Erythroblast (primary cell): ENCODE measurements at places on chromosomes 1 and 21.

GRCh38 chr1:54806931-54807611, 5.9 kb upstream of the TTC22 start:
- no peak for DNase-seq

- peak; percentile 65 for DNase-seq
Measured at GRCh38 chr1:192476802-192477298, 98.7 kb upstream of the RGS1 start.

DNA sequence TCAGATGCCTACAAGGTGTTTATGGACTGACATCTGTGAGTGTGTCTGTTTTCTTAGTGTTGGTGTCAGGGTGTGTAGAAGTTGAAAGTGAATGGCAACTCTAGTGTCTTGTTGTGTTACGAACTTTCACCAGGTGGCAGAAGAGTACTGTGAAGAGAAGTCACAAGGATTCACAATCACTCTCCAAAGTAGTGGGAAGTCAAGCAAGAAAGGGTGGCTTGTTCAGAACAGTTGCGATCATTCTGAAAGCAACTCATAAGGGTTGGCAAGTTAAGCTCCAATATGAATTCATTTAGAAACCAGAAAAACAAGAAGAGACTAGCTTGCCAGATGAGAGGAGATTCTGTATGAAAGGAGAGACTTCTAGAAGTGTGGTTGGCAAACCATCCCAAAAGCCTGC, 86.1 kb downstream of the FASLG start:
- DNase-seq = peak; percentile 84

- DNase-seq = no peak
Measured at GRCh38 chr1:228752675-228753265, 17.5 kb downstream of the RHOU start.

DNA sequence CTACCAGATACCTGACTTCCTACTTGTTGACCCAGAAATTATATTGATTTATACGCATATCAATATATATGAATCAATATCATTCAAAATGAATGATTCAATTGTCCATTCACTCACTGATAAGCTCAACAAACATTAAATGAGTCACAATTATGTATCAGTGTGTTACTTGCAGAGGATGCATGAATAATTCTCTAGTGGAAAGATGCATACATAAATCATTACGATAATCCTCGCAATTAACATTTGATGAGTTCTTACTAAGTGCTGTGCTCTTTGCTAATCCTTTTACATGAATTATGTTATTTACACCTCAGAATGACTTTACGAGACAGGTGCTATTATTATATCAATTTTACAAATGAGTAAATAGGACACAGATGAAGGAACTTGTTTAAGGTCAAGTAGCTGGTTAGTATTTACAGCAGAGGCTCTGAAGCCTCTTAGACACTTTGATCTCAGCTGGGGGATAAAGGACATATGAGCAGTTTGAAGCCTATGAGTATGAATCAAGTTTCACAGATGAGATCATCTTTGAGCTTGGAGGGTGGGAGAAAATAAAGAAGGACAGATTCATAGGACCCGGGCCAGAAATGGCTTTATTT, 112.8 kb upstream of the ADAMTS5 start:
- no peak for DNase-seq

DNA sequence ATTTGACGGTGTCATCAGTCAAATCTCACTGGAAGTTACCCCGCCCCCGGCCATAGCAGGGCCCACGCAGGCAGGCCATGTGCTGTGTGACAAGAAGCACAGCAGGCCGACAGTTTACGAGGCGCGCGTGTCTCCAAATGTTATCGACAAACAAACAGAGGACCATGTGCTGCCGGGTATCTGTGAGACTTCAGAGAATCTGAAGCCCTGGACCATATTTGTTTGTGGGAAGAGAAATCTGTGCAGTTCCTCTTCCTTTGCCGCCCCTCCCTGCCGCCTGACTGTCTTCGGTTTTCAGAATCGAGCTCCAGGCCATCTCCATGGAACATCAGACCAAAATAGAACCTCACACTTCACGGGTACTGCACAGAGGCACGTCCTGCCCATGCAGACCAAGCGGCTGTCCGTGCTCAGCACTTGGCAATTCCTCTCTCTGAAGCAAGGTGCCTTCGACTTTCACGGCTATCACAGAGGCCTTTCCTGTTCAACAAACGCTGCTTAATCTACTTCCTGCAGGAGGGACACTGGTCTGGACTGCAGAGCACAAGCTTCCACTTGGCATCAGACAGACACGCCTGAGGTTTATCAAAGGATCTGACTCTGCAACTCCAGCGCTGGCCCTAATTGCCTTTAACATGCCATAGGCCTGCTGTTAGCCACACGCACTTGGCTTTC, 135.7 kb upstream of the KRTAP19-8 start:
- no peak for DNase-seq

DNA sequence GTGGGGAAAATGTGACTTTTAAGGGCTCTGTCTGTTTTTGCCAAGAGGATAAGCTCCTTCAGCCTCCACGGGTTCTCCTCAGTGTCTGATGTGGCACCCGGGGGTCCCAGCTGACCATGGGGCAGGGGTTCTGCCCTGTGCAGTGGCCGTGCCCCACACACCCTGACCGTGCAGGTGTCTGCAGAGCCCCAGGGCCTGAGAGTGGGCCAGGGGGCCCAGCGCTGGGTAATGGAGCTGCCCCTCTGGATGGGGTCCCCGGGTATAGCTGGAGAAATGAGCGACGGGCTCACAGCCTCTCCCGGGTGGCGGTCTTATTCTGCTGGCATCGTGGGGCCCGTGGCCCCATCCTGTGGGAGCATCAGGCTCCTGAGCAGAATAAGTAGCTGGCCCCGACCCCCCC, 2.9 kb upstream of the PFKL start:
- no peak for DNase-seq

GRCh38 chr1:211492511-211493132, 660 bp upstream of the RD3 start:
- no peak for DNase-seq

- DNase-seq = no peak
Measured at GRCh38 chr1:33247545-33247944, 8.7 kb upstream of the ZNF362 start.

DNA sequence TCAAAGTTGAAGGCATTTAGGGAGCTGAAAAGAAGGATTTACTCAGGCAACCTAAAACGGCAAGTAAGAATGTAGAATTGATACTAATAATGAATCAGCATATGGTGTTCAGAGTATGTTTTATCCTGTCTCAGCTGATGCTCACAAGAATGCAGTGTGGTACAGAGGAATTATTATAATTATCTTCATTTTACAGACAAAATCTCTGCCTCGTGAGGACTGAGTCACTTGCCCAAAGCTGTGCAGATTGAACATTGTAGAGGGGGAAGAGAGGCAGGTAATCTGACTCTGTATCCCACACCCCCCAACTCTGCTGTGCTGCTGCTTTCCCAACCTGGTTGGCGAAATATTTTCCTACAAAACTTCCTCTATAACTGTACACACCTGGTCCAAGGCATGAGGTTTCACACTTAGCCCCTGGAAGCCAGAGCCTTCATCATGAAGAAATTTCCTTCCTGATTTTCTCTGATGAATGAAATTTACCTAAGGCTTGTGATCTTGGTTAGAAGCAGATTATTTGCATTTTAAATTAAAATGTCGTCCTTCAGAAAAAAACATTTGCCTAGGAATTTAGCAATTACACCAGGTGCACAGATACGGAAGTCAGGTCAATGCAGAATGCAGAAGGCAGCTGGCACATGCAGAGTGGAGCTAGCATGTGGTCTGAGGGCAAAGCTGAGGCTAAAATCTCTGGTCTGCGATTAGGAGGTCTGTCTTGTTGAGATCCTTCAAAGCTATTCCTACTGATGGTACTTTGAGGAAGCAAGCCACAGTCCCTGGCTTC, 52.8 kb downstream of the DPT start:
- no peak for DNase-seq

DNA sequence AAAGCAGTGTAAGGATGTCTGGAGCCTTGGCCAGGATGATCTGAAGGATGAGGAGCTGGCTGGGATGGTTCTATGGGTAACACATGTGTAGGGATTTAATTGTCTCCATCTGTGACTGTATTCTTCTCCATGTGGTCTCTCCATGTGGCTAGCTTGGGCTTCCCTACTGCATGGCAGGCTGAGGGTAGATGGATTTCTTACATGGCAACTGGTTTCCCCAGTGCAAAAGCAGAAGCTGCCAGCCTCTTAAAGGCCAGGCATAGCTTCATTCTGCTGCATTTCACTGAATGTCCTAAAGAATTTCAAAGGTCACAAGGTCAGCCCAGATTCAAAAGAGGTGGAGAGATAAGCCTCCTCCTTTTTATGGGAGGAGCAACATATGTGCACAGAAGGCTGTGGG, 61.7 kb downstream of the XCL2 start:
- no peak for DNase-seq

DNA sequence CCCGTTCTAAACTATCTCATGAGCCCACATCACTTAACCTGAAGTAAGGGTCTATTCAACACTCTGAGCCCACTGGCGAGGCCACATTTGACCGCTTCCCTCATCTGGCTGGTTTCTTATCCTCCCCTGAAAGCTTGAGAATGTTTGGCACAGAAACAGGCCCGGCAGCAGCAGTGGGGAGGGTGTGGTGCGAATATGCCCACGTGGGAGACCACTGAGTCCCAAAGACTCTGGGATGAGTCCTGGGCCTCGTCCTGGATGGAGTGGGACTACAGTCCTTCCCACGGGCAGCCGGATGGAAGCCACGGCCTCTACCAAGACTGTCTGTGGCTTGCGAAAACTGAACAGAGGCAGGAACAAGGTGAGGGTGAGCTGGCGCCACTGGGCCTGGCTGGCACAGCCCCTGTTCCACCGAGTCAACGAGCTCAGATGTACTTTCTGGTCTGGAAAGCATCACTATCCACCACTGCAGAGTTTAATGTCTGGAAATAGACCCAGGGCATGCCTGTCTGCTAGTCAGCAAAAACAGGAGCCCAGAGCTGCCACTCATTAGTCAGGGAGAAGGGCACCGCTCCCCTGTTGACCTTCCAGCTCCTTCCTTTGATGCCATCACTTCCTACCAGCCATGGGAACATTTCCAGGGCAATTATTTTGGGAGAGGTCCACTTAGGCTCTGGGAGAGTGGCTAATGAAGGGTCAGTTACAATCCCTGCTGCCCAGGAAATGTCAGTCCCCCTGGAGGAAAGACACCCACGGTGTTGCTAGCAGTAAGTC, 386.6 kb downstream of the MATN1 start:
- no peak for DNase-seq

GRCh38 chr1:18907917-18908845, 5.8 kb upstream of the ALDH4A1 start:
- peak; percentile 85 for DNase-seq

DNA sequence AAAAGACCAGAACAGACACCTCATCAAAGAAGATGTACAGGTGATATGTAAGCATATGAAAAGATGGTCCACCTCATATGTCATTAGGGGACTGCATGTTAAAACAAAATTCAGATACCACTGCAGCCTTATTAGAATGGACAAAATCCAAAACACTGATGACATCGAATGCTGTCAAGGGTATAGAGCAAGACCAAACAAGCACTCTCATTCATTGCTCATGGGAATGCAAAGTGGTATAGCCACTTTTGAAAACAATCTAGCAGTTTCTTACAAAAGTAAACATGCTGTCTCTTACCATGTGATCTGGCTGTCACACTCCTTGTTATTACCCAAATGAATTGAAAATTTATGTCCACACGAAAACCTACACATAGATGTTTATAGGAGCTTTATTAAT, 426.6 kb upstream of the ESRRG start:
- no peak for DNase-seq

DNA sequence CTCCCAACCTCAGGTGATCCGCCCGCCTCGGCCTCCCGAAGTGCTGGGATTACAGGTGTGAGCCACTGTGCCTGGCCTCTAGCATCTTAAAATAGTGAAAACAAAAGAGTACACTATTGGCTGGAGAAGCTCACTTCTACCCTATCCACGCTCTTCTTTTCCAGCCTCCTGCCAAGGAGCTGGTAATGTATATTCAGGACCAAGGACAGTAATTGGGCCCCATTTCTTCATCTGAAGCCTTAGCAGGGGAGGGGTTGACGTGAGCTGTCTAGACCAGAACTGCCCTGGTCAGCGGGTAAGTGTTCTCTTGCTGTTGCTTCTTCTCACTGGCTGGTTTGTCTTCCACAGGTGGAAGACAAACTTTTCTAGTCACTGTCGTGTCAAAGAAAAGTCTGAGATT, 70.2 kb downstream of the DNM3 start:
- no peak for DNase-seq

DNA sequence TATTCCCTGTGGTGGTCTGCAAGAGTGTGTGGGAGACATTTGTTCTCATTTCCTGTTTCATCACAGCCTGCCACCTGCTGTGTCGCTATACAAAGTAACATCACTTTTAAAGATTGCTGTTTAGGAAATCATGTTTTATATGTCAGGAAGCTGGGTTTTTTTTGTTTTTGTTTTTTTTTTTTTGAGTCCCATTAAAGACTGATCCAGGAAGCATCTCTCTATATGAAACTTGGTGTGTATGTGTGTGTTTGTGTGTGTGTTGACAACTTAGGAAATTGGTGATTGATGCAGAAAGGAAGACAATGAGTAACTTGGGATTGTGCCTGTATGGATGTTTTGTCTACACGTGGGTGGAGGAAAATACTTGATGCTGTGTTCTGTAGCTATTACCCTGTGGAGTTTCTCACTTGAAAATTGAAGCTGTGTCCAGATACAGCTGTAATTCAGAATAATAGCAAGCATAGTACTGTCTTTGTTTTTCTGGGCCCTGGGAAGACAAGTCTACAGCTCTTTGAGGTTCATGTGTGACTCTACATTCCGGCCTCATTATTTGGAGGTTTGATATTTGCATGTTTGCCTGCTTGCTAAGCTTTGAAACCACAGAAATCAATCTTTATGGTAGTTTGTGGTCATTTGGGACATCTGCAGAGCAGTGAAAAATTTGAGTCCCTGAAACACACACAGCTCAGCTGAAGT, 47.9 kb downstream of the LAMC1 start:
- DNase-seq = no peak

- no peak for DNase-seq
Measured at GRCh38 chr1:181352695-181353094, 130.6 kb upstream of the CACNA1E start.

DNA sequence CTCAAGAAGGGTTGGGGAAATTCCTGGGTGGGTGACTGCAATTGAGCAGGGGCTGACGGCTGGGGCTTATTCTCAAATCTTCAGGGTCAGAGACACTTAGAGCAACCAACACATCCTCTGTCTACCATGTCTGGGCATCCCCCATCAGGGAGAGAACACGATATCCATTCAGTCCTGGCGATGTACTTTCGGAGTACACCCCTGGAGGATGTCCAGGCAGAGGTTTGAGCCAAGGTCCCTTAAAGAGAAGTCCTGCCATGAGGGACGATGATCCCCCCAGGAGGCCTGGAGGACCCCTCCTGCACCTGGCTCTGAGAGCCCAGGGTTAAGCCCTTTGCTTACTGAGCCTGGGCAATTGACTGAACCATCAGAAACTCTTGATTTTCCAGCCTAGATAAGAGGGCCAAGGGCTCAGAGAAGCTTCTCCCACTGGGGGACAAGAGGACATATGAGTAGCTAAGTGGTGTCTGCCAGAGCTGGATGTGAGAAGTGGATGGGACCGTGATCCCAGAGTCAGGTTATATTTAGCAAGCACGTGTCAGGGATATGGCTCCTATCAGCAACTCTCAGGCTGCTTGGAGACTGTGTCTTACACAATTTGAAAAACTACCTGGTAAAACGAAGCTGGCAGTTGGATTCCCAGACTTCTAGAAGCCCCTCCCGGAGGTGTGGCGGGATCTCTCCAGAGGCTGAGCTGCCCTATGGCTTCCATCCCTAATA, 253.3 kb upstream of the VAMP3 start:
- no peak for DNase-seq
